Natural killer cell (primary cell): ENCODE measurements at places on chromosomes 12 and 14. TPM values are rescaled to one million over a fixed set of nuclear protein-coding genes. Genes with fewer than 3 reads are reported as not detected.

Gene MYF5
- total RNA-seq: not detected

Gene IQSEC3
- total RNA-seq: 4.4 TPM

Gene SLCO1B1
- not detected for total RNA-seq

Gene ESR2
- 0.53 TPM for total RNA-seq

Gene LRTM2
- total RNA-seq: not detected

Gene CD4
- 10.1 TPM for total RNA-seq

Gene MMP19
- total RNA-seq: not detected

Gene STXBP6
- not detected for total RNA-seq

Gene GLIPR1L2
- total RNA-seq: 0.75 TPM

Gene INHBE
- total RNA-seq: not detected

Gene SYCP3
- total RNA-seq: 1.4 TPM
